Smooth muscle cell of the coronary artery (primary cell): ENCODE measurements at places on chromosomes 7 and 10. TPM values are rescaled to one million over a fixed set of nuclear protein-coding genes. Genes with fewer than 3 reads are reported as not detected.

Gene PLXNA4
- total RNA-seq, result 19.8 and 23.5 TPM in 2 replicates

Gene NODAL
- total RNA-seq, result not detected in 2 replicates

Gene RNF32
- 0.23 and 0.98 TPM in 2 replicates for total RNA-seq

Gene RPEL1
- 0.08 and 0.12 TPM in 2 replicates for total RNA-seq

Gene OR13A1
- 0.12 TPM in 1 of 2 replicates, not detected in the other for total RNA-seq

Gene WEE2
- not detected in 2 replicates for total RNA-seq

Gene STAG3
- total RNA-seq, result 0.30 and 1.4 TPM in 2 replicates

Gene JAZF1
- total RNA-seq, result 3.0 and 5.6 TPM in 2 replicates

Gene EMX2
- 0.08 and 4.1 TPM in 2 replicates for total RNA-seq

Gene CHAT
- not detected in 2 replicates for total RNA-seq

Gene ASB10
- total RNA-seq, result not detected in 2 replicates

Gene STOX1
- under 0.01 and 0.12 TPM in 2 replicates for total RNA-seq

Gene HSPB1
- 31.0 and 39.5 TPM in 2 replicates for total RNA-seq

Gene TMEM72
- total RNA-seq, result not detected in 2 replicates

Gene CTAGE4
- 0.23 and 0.35 TPM in 2 replicates for total RNA-seq

Gene SLK
- total RNA-seq, result 20.7 and 29.6 TPM in 2 replicates

Gene OR2A42
- under 0.01 TPM in 1 of 2 replicates, not detected in the other for total RNA-seq

Gene GRID1
- under 0.01 TPM in 1 of 2 replicates, not detected in the other for total RNA-seq

Gene GDF2
- not detected in 2 replicates for total RNA-seq

Gene THSD7A
- total RNA-seq, result 0.12 and 0.38 TPM in 2 replicates

Gene FRA10AC1
- 3.6 and 4.1 TPM in 2 replicates for total RNA-seq

Gene SLC29A4
- total RNA-seq, result 2.5 and 4.3 TPM in 2 replicates

Gene H2BK1
- not detected in 2 replicates for total RNA-seq

Gene CLRN3
- total RNA-seq, result not detected in 2 replicates

Gene TAS2R3
- total RNA-seq, result 0.68 and 1.8 TPM in 2 replicates

Gene ANKRD1
- total RNA-seq, result 1.5 and 315 TPM in 2 replicates
